COR-L47 (cell line): ENCODE measurements at places on chromosomes 13 and 19.

- no peak for DNase-seq
Measured at GRCh38 chr13:84962849-84963248, 836.4 kb downstream of the SLITRK6 start.

DNA sequence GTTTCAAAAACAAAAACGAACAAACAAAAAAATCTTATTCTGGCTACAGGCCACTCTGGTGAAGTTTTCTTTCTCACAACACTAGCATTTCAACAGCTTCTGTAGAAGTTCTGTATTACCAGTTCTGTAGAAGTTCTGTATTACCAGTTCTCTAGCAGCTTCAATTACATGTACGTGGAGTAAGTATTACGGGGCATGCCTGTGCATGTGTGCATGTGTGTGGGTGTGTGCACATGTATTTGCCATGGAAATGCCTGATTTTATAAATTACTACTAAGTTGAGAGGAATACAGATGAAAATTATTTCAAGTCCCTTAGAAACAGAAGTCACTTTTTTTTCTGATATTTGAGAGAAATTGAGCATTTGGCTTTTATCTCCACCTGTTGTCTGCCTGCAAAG lies 414.2 kb downstream of the FOXO1 start:
- no peak for DNase-seq

- no peak for DNase-seq
Measured at GRCh38 chr19:33226550-33227241, 1.0 kb upstream of the SLC7A10 start.

DNA sequence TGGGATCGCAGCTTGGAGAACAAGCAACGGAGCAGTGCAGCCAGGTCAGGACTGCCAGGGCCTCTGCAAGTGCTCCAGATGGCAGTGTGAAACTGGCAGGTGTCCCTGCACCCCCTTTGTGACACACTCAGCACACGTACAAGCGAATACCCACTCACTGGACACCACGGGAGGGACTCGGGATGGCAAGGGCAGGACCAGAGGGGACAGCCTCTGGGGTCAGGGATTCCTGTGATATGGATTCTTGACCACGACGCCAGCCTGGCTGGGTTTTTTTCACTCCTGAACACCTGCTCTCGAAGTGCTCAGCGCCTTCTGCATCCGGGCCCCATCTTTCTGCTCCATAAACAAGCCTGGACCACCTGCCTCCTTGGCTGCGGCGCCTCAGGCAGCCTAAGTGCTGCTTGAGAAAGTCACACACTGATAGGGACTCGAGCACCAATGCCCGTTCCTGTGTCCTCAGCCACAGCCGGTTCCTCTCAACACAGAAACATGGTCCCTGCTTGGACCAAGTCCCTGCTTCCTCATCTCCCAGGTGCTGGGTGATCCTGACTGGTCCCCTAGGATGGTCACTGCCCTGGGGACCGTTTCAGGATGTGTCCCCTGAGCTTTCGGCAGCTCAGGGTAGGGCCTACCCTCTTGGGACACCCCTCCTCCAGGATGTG lies 22.0 kb downstream of the ELAVL1 start:
- DNase-seq = no peak

DNA sequence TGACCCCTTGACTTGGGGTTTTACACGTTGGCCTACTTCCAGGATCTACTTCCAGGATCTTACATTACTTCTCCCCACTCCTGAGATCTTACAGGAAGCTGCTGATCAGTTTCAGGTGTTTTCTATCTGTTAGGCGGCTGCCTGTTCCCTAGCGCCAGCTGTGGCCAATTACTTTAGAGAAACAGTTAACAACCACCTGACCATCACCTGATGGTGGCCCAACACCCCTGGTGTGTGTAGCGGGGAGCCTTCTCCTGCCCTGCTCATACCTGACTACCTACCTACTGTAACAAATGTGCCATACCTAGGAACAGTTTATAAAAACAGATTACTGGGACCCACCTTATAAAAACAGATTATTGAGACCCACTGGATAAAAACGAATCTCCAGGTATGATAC lies 2.8 kb upstream of the POP4 start:
- DNase-seq = no peak

- no peak for DNase-seq
Measured at GRCh38 chr13:110371550-110372465, 64.7 kb downstream of the COL4A2 start.

DNA sequence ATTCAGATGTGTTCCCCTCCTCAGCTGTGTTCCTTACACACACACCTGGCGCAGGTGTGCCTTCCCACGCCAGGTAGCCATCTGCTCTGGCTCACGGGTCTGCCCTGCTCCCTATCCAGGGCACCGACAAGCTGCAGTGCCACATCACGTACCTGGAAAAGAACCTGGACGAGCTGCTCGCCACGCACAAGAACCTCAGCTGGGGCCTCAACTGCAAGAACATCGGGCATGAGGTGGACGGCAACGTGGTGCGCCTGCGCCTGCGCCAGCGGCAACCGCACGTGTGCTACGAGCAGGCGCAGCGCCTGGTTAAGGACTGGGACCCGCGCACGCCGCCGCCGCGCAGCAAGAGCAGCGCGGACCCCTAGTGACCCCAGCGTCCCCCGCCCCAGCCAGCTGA lies 26.5 kb upstream of the CASP14 start:
- DNase-seq = no peak

DNA sequence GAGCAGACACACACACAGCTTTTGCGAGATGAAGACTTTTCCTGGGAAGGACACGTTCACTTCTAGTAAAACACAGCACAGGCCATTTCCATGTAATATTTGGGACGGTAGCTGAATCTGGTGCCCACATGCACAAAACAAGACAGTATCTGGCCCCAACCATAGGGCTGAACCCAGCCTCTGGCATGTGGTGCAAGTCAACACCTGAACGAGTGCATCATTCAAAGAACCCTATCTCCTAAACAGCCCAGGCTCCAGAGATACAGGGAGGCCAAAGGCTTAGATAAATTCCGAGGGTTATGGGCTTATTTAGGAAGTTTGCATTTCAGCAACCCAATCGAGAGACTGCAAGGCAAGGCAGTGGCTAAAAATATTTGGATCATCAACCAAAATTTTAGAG lies 2.7 kb upstream of the TFDP1 start:
- no peak for DNase-seq

- no peak for DNase-seq
Measured at GRCh38 chr19:31500197-31500830, 151.1 kb upstream of the TSHZ3 start.
